ENCODE measurements at places on chromosomes 11 and 22. TPM values are rescaled to one million over a fixed set of nuclear protein-coding genes. Genes with fewer than 3 reads are reported as not detected.

The ACRV1 gene
- not detected for total RNA-seq

The CTNND1 gene
- 42.3 TPM for total RNA-seq

The SCN4B gene
- total RNA-seq, result not detected

The POU2AF3 gene
- 0.82 TPM for total RNA-seq

The MFNG gene
- total RNA-seq, result 86.1 TPM

The TECTA gene
- 0.24 TPM for total RNA-seq

The PRODH gene
- not detected for total RNA-seq

The HBG1 gene
- total RNA-seq, result not detected

The CNIH2 gene
- total RNA-seq, result 1.0 TPM

The KCNQ1OT1 gene
- 0.88 TPM for total RNA-seq

The F2 gene
- not detected for total RNA-seq

The FBLN1 gene
- not detected for total RNA-seq

The DEUP1 gene
- not detected for total RNA-seq

The OR51A7 gene
- not detected for total RNA-seq

The PARVA gene
- total RNA-seq, result not detected

The AIFM3 gene
- total RNA-seq, result 1.3 TPM

The PEX16 gene
- total RNA-seq, result 72.0 TPM

The DBX1 gene
- total RNA-seq, result not detected

The KCNK4 gene
- 0.44 TPM for total RNA-seq

The TEAD1 gene
- 0.07 TPM for total RNA-seq

The SEPTIN5 gene
- not detected for total RNA-seq

The LBHD1 gene
- total RNA-seq, result 24.9 TPM

The PICALM gene
- 118 TPM for total RNA-seq

The OR2AT4 gene
- total RNA-seq, result not detected

The OR52N4 gene
- total RNA-seq, result 2.2 TPM

The MMP12 gene
- total RNA-seq, result not detected

The OR8D1 gene
- not detected for total RNA-seq

The KCTD14 gene
- 0.20 TPM for total RNA-seq

The PHRF1 gene
- 42.7 TPM for total RNA-seq

Data from activated B cell treated with CpG ODN at 0.5 μM for 24 hours (primary cell).